ENCODE measurements at places on chromosomes 6 and 20.

- DNase-seq, result no peak
These were observed 95.6 kb downstream of the LAMP5 start for GRCh38 chr20:9609887-9610502.

DNA sequence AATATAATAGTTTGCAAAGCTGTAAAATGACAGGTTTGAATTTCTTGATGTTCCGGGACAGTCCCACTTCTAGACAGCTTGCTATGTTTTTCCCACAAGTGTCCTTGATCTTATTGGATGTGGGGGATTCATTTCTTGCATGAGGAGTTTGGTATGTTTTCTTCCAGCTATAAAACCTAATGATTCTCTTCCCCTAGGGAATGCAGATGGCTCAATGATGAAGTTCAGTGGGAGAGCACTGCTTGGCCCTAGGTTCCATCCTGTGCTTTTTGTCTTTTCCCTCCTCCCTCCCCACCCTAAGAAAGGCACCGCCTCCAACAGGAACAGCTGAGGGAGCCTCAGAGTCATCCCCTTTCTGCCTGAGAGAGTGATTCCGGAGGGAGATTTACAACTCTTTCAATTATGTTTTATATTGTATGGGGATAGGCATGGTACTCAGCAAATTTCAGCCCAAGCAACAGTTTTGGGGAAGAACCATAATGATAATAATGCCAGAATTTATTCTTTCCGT, 149.2 kb downstream of the PHACTR1 start:
- no peak for DNase-seq

DNA sequence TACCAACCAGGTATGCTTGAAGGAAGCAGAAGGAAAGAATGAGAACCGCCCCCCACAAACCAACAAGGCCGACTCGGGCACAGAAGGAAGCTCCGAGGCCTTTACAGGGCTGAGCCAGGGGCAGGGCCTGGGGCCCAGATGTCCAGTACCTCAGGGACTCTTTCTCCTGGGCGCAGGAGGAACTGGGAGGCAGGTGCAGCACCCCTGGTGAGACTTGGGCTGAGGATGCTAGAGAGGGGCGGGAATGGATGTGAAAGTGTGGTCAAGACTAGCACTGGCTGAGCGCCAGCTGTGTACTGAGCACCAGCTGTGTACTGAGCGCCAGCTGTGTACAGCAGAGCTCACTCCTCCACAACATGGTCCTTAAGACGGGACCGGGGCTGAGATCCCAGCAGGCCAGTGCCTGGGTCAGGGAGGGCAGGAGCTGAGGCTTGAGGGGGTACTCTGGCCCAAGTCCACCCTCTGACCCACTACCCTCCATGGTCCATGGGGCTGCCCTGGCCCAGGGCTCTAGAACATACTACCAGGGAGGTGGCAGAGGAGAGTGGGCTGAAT, 369.4 kb downstream of the TAF4 start:
- DNase-seq, result no peak

GRCh38 chr6:30463651-30464618, 25.4 kb upstream of the HLA-E start:
- peak; percentile 60 for DNase-seq

- no peak for DNase-seq
These were observed 118.8 kb downstream of the RALGAPA2 start for GRCh38 chr20:20593447-20594170.

- DNase-seq, result no peak
These were observed 117.6 kb upstream of the UST start for GRCh38 chr6:148629181-148629580.

DNA sequence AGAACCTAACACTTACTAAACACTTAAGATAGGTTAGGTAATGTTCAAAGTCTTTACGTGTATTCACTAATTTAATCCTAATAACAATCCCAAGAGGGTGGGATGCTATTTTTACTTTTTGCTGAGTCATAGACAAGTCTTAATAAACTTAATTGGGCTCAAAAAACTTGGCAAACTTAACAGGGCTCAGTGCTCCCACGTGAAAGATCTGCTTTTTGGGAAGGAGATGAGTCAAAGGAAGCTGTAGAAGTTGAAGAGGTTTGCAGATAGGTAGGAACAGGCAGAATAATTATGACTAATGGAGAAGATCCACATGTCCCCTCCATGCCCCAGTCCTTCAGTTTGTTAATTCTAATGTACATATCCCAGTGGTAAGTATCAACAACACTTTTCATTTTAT, 44.5 kb upstream of the STMND1 start:
- DNase-seq, result no peak

DNA sequence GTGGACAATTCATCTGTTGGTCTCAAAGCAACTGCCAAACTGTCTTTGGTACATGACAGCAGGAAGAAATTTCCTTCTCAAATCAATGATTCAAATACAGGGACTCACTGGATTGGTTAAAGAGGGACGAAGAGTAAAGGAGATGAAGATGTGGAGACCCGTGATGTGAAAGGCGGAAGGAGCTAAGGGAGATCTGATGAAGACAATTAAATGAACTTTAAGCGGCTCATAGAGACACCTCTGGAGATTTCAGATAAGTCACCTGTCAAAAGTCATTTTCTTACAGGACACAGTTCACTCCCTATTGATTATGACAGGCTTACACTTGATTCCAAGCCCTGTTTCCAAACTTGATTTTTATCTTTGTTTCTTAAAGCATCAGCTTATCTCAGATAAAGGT, 466.3 kb downstream of the DOK5 start:
- no peak for DNase-seq

- no peak for DNase-seq
These were observed 217.3 kb downstream of the ERMARD start for GRCh38 chr6:169968541-169969270.

DNA sequence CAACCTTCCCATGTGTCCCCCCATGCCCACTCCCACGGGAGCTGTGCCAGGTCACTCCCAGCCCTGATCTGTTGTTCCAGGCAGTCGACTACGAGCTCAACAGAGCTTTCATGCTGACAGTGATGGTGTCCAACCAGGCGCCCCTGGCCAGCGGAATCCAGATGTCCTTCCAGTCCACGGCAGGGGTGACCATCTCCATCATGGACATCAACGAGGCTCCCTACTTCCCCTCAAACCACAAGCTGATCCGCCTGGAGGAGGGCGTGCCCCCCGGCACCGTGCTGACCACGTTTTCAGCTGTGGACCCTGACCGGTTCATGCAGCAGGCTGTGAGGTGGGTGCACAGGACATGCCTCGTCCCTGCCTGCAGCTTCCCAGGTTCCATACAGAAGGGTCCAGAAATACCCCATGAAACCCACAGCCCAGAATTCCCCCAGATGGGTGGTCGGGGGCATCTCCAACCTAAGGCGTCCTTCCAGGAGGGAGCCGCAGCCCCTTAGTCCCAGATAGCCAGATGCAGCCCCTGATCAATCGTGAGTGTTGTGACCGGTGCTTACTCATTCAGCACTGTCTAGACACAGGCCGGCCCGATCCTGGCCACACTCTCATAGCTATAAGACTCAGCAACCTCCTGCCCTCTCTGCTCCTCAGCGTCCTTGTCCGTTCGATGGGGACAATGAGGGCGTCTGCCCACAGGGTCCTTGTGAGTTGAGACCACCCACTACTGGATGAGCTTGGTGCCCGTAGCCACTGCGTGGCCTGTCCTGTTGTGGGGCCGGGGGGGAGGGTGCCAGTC, 142.1 kb downstream of the TAF4 start:
- no peak for DNase-seq

GRCh38 chr6:104460738-104461483, 398.8 kb downstream of the HACE1 start:
- DNase-seq, result no peak

- DNase-seq, result no peak
These were observed 762 bp downstream of the SIRPB1 start for GRCh38 chr20:1618954-1619540.
